Right atrium auricular region (tissue), 2 donors: ENCODE measurements at places on chromosomes 3 and 15. TPM values are rescaled to one million over a fixed set of nuclear protein-coding genes. Genes with fewer than 3 reads are reported as not detected.

The TRH gene
- 0.55 TPM for total RNA-seq

The COPB2 gene
- 65.8 TPM for total RNA-seq

The COL7A1 gene
- 2.6 TPM for total RNA-seq

The TRPC1 gene
- 20.2 TPM for total RNA-seq

The ZBBX gene
- total RNA-seq: not detected

The NOX5 gene
- 0.16 TPM for total RNA-seq
